Activated T-cell treated with anti-CD3 and anti-CD28 coated beads, Interleukin-2, amount 50 U/mL, for 48 hours (primary cell): ENCODE measurements at places on chromosomes 6 and 20.

GRCh38 chr6:90241229-90241880 lies 55.3 kb downstream of the BACH2 start:
- no peak for DNase-seq

GRCh38 chr6:165782134-165782533 lies 119.1 kb upstream of the PDE10A start:
- DNase-seq: no peak

DNA sequence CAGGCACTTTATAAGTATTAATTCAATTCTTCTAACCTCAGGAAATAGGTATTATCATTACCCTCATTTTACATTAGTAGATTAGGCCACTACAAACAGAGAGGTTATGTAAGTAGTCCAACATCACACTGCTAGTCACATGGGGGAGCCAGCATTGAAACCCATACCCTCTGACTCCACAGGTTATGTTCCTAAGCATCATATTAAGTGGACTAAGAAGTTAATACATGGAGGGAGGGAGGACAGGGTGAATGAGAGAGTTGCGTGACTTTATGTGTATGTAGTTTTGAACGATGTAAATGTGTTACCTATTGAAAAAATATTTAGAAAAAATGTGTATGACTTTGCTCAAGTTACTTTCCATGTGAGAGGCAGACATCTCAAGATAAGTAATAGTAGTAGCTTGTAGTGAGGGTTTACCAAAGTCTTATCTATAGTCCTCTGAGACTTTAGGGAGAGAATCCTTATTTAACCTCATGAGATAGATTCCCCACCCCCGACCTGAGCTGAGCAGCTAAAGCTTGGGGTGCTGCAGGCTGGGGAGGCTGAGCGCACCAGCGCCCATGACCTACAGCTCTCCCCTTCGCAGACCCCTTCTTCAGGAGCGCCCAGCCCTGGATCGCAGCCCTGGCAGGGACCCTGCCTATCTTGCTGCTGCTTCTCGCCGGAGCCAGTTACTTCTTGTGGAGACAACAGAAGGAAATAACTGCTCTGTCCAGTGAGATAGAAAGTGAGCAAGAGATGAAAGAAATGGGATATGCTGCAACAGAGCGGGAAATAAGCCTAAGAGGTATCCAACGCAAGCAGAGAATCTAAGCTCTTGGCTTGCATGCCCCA lies 7.5 kb downstream of the BTN3A2 start:
- DNase-seq: no peak

GRCh38 chr6:10633216-10633615 lies 61.2 kb downstream of the C6orf52 start:
- no peak for DNase-seq

- no peak for DNase-seq
These were observed 184.2 kb upstream of the BMP2 start for GRCh38 chr20:6583134-6583738.

DNA sequence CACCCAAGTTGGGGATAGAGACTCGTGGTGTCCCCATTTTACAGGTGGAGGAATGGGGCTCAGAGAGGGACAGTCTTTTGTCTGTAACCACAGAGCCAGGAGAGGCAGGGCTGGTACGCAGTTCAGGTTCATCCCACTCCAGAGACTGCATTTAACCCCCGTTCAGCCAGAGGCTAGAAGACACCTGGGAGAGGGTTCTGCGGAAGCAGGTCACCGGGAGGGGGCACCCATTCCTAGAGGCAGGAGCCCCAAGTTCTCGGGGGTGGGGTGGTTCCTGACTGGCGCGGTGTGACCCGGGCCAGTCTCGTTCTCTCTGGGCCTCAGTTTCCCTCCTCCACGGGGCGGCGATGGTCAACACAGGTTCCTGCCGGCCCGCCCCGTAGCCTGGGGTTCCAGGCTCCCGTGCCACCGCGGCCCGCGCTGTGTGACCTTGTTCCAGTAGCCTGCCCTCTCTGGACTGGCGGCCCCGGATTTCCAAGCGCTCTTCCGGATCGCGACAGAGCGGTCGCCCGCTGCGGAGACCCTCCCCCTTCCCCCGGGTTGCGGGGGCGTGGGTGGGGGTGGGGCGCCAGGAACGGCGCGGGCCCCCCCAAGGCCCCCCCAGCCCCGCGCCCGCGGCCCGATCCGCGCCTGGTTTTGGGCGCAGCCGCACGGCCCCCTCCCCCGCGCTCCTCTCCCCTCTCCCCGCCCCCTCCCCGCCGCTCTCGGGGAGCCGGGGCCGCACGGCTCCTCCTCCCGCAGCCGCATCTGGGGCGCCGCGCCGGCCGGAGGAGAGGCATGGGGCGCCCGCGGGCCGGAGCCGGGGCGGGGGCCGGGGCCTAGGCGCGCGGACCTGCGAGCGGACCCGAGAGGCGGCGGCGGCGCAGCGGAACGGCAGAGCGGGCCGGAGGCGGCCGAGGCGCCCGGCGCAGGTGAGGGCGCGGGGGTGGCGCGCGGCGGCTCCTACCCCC lies at the start of gene DLGAP4:
Gene DLGAP4 (plus strand): TSS at position 738 of the 950 bp plus-strand sequence. CDS start 125,379 bp downstream, outside the sequence.
- DNase-seq: no peak

DNA sequence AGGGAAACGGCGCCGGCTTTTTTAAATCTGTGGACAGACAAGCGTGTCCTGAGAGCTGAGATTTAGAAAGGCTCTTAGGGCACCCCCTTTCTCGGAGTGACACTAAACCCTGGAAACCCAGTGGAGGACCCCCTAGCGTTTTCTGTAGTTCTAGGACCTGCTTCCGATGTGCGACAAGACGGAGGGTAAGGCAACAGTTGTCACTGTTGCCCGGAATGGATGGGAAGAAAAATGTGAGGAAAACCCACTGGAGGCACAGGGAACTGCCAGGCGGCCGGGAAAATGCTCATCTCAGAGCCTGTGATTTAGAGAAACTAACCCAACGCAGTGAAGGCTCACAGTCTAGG lies 551 bp upstream of the ATP5F1E start:
- DNase-seq: no peak
